Dermis microvascular lymphatic vessel endothelial cell (primary cell): ENCODE measurements at places on chromosomes 16 and 17. TPM values are rescaled to one million over a fixed set of nuclear protein-coding genes. Genes with fewer than 3 reads are reported as not detected.

The FNDC8 gene
- under 0.01 TPM in 1 of 2 replicates, not detected in the other for total RNA-seq

The TXNDC11 gene
- total RNA-seq: 17.6 and 30.7 TPM in 2 replicates

The NMT1 gene
- 82.6 and 100 TPM in 2 replicates for total RNA-seq

The HSD3B7 gene
- 20.8 and 24.7 TPM in 2 replicates for total RNA-seq

The EIF4A3 gene
- 88.3 and 110 TPM in 2 replicates for total RNA-seq

The TGFB1I1 gene
- total RNA-seq: 26.2 and 40.7 TPM in 2 replicates

The UNC13D gene
- total RNA-seq: 2.8 and 2.9 TPM in 2 replicates

GRCh38 chr16:67283039-67283825, 3.9 kb downstream of the PLEKHG4 start:
- DNase-seq: no peak

DNA sequence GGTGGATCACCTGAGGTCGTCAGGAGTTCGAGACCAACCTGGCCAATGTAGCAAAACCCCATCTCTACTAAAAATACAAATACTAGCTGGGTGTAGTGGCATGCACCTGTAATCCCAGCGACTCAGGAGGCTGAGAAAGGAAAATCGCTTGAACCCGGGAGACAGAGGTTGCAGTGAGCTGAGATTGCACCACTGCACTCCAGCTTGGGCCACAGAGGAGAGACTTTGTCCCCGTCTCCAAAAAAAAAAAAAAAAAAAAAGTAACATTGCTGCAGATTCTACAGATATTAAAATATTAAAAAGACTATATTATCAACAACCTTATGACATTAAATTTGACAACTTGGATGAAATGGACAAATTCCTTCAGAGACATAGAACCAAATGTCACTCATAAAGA, 25.7 kb downstream of the MBTD1 start:
- no peak for DNase-seq

DNA sequence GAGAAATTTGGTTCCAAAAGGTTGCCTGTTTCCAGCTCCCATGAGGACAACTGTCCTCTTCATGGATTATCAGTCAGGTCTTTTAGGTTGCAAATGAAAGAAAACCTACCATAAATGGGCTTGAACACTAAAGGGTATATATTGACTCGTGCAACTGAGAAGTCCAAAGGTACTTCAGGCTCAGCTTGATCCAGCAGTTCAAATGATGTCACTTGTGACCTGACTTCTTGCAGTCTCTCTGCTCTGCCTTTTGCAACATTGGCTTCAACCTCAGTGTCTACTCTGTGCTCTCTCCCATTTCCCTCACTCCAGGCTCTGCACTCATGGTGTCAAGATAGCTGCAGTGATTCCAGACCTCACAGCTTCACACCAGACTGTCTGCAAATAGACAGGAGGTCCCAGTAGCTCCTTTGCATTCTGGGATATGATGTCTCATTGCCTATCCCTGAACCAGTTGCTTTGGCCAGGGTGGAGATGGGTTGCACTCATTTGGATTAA, 5.5 kb upstream of the CALB2 start:
- no peak for DNase-seq

DNA sequence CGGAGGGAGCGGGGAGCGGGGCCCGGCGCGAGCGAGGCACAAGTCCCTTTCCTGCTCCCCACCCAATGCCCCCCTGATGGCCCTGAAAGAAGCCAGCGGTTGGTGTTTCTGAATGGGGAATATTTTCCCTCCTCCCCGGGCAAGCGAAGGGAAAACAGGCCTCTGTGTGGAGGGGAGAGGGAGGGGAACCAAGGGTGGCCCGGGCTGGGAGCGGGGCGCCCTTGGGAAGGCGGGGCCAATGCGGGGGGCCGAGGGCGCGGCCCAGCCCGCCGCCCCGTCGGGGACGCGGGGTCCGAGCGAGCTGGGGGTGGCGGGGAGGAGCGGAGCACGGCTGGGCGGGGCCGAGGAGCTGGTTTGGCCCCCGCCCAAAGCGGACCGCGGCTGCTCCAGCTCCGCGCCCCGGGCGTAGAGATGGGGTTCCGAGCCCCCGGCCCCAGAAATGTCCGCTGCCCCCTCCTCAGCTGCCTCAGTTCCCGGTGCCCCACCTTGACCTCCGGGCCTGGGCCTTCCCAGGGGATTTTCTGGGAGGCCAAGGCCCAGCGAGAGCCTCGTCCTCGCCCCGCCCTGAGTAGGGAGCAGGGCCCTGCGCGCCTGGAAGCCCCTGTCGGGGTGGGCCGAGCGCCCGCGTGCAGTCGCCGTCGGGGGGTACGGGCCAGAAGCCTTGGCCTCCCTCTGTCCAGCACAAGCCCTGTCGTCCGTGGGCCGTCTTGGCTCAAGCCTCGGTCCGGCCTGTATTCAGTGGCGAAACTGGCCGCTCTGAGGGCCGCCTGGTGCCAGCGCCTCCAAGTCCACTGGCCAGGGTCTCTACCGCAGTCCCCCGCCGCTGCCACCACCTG, 3.9 kb upstream of the HEXIM1 start:
- DNase-seq: no peak

GRCh38 chr17:76834870-76835269, 33.3 kb upstream of the MGAT5B start:
- DNase-seq: no peak

DNA sequence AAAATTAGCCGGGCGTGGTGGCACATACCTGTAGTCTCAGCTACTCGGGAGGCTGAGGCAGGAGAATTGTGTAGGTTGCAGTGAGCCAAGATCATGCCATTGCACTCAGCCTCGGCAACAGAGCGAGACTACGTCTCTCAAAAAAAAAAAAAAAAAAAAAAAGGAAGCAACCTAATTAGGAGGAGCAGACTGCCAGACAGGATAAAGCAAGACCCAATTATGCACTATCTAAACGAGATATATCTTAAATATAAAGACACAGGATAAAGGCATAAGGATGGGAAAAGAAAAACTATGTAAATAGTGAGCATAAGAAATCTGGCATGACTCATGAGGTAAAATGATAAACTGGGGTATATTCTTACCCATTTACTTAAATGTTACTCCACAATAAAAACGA, 4.9 kb downstream of the TXNDC11 start:
- DNase-seq: no peak

DNA sequence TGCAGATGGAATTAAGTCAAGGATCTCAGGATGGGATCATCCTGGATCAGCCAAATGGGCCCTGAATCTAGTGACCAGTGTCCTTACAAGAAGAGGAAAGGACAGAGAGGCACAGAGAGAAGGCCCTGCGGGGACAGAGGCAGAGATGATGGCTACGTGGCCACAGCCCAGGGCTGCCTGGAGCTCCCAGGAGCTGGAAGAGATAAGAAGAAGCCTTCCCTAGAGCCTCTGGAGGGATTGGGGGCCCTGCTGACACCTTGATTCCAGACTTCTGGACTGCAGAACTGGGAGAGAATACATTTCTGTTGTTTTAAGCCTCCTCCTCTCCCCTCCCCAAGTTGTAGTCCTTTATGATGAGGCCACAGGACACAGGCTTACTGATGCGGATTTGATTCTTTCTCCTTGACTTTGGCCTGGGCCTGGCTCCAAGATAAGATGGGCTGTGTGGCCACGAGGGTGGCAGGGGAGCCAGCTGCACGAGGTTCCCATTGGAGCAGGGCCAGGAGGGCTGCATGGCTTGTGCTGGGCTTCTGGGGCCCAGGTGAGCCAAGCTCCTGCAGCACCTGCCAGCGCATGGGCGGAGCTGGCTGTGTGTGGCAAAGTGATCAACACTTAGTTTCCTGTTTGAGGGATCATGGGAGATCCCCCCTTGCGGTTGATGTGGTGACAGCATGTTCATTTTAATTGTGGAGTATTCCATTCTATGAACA, 146.1 kb downstream of the IRF8 start:
- DNase-seq: no peak

GRCh38 chr16:10971560-10971961, 27.2 kb downstream of the CLEC16A start:
- DNase-seq: peak; percentile 76

- no peak for DNase-seq
These were observed 786 bp downstream of the TMC7 start for GRCh38 chr16:18984435-18985005.

- no peak for DNase-seq
These were observed 110.5 kb downstream of the PMP22 start for GRCh38 chr17:15154618-15155017.

DNA sequence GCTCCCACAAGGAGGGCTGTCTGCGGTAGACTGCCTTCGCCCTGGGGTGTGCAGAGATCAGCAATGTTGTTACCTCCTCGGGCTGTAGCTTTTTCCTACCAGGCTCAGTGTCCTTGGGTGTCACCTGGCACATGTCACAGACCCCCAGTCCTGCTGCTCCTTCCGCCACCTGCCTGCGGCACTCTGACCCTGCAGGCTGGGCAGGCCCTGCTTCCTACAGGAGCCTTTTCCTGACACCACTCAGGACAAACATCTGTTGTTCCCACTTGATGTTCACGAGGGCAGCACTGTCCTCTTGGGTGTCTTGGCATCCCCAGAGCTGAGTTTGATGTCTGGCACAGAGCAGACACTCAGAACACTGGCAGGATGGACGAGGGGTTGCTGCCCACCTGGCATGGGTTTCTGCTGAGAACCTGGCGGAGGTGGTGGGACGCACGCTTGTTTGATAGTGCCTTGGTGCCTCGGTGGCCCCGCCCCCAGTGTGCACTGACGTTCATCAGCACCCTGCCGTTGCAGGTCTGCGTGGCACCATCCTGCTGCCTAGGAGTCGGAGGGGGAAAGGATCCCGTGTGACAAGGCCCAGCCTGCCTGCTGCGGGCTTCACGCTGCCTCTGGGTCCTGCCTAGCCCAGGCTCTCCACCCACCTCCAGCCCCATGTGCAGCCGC, 26.7 kb upstream of the NUDT16L1 start:
- no peak for DNase-seq

DNA sequence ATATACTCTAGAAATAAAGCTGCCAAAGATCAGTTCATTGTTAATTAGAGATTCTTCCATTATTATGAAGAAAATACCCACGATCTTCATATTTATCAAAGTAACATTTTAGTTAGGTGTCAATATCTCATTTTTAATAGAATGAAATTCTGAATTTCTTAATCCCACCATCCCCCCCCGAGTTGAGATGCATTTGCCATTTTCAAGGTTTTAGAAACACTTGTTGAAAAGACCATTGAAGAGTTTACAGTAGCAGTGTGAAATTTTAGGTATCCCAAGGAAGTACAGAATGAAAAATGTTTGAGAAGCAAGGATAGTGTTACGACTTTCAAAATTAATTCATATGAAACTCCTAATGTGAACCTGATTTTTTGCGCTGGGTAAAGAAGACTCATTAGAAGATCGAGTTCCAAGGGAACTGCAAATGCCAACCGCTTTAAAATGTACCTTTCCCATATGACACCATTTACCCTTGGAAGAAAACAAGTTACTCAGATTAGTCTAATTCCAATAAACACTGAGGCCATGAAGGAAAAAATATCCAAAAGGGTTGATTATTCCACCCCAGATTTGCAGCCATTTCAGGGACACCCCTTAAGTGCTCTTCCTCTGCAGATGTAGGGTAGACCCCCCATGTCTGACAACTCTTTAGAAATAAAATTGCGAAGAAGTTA, 731 bp downstream of the IKZF3 start:
- DNase-seq: no peak

DNA sequence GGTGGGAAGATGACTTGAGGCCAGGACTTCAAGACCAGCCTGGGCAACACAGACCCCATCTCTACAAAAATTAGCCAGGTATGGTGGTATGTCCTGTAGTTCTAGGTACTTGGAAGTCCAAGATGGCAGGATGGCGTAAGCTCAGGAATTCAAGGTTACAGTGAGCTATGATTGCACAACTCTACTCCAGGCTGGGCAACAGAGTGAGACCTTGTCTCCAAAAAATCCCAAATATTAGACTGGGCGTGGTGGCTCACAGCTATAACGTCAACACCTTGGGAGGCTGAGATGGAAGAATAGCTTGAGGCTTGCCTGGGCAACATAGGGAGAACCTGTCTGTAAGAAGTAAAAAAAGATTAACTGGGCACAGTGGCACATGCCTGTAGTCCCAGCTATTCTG, 30.8 kb downstream of the SUZ12 start:
- DNase-seq: no peak

DNA sequence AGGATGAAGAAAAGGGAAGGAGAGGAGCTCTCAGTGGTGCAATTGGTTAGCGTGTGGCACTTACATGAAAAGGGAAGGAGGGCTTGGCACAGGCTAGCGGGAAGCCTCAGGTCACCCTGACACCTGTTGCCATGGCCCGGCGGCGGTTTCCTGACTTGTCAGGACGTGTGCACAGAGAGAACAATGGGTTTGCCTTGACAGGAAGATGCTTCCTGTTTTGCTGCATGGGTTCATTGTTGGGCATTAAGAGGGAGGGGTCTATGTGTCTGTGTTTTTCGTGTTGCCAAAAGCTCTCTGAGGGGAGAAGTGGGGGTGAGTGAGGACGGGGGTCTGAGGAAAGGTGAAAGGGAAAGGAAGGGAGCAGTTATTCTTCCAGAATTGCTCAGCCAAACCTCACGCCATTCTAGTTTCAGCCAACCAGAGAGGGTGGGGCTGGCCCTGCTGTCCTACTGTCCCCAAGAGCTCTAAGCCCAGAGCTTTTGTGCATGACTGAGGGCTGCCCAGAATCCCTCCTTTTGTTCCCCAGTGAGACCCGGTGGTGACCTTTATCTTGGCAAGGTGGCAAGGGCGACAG, 17.1 kb upstream of the CCR7 start:
- peak; percentile 99 for DNase-seq

GRCh38 chr17:67800495-67800928, 24.8 kb upstream of the BPTF start:
- DNase-seq: peak; percentile 80

DNA sequence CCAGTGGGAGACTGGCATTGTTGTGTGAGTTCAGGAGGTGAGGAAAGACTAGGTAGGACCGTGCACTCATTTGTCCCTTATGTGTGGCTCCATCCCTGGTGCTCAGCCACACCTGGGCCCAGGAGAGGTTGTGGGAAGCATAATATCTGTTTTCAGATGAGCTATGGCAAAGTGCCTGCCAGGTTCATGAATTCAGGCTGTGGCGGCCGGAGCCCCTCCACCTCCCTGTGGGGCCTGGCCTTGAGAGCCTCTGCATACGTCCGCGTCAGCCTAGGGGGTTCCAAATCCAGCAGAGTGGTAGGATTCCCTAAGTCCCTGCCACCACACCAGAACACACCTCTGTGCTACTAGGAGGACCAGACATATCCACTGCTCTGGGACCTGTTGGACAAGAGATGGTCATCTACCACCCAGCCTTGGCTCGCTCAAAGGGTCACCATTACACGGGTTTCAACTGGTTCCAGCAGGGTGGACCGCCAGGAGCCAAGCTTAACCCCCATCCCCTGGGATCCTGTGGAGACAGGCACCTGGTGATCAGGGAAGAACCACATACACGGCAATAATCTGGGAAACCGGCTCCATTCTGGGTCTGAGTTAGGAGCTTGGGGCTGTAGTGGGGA, 2.0 kb downstream of the B3GNT9 start:
- no peak for DNase-seq

DNA sequence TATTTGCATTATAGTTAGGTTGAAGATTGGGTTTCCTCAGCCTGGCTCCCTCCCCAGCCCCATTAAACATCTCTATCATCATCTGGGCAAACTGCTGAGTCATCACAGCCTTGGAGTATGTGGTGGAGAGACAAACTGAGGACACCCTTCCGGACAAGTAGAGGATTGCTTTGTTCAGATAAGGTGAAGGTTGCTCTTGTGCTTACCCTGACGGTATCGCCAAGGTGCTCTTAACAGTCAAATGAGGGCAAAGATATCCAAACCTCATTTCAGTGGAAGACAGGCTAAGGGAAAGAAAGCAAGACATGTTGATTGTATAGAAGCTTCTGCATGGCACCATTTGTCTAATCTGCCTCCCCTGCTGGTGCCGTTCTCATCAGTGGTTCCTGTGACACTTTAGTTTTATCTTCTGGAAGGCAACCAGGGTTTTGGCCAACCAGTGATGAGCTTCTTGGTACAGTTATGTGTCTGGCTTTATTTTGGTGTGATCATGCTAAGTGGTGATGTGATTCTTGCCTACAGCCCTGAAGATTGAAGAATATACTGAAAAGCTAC, 56.9 kb upstream of the LGALS9 start:
- DNase-seq: no peak

GRCh38 chr17:18377437-18378204, at the start of gene EVPLL:
TSS of gene EVPLL (plus strand) at chr17:18377778. CDS start at chr17:18380938, 3,160 bp downstream.
- no peak for DNase-seq
